ENCODE measurements at places on chromosomes 6 and 20.

GRCh38 chr6:170292111-170292406 lies 1.2 kb upstream of the DLL1 start:
- DNase-seq: no peak

- no peak for DNase-seq
These were observed 90.9 kb upstream of the SOX4 start for GRCh38 chr6:21502682-21503081.

GRCh38 chr6:64803470-64804166 lies 903.4 kb downstream of the EYS start:
- no peak for DNase-seq

GRCh38 chr20:1700990-1701389 lies 43.4 kb upstream of the SIRPG start:
- DNase-seq: no peak

GRCh38 chr6:66655420-66655819 lies 948.4 kb upstream of the EYS start:
- DNase-seq: no peak

DNA sequence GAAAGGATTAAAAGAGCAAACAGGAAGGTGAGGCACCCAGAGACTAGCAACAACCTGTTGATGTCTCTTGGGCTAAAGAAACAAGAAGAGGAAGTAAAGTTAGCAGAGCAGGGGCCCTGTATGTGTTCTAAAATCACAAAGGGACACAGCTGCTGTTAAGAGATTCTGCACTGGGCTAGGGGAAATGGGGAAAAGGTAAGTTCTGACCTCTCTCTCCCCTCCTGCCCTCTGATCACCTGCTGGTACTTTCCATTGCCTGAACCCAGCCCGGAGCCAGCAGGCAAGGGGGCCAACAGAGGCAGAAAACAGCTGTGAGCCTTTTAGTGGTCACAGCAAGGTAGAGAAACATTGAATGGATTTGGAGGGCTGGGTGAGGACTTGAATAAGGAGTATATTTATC lies 13.5 kb upstream of the CNR1 start:
- DNase-seq: peak; percentile 41

DNA sequence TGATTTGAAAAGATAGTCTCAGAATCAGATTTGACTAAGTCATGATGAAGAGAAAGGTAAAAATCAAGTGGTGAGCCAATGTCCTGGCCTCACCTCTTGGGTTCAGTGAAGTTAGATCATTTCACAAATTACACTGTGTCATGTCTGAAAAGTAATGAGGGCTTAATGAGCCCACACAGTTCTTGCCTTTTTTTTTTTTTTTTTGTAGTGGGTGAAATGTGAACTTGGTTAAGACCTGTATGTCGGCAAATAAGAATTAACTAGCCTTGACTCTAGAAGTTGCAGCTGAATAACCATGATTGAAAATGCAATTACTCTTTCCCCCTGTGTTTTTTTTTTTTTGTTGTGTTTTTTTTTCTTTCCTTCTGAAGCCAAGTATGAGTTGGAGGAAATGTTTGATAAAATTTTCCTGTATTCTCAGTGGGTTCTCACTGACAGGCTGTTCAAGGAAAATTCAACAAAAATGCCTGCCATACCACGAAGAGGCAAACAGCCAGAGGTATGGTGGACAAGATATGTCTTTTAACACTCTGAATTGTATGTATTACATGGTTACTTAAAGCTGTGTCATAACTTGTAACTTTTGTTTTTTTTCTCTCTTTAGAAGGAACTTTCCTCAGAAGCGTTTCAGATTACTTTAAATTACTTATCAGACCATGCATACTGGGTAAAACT lies 135.2 kb upstream of the MLIP start:
- no peak for DNase-seq

- peak; percentile 44 for DNase-seq
These were observed 81.7 kb upstream of the NNAT start for GRCh38 chr20:37439223-37439933.

- DNase-seq: no peak
These were observed 7.1 kb downstream of the VEGFA start for GRCh38 chr6:43776799-43777776.

All from GM23338 (cell line).